ENCODE measurements at places on chromosomes 4 and X.

DNA sequence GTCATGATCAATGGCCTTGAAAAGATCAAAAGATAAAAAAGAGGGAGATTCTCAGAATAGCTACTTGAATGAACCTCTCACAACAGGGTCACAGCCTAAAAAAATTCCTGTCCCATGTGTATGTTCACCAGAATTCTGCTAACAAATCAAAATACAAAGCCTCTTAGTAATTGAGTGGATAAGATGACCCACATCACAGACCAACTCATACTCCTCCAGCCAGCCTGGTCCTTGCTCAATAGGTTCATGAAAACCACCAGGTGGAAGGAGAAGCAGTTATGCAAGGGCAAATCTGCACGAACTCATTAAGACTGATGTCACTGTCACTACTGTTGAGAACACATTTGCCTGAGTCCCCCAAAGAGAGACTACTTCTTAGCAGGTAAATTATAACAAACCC is 21.5 kb downstream of the WDFY3 start:
- no peak for DNase-seq

DNA sequence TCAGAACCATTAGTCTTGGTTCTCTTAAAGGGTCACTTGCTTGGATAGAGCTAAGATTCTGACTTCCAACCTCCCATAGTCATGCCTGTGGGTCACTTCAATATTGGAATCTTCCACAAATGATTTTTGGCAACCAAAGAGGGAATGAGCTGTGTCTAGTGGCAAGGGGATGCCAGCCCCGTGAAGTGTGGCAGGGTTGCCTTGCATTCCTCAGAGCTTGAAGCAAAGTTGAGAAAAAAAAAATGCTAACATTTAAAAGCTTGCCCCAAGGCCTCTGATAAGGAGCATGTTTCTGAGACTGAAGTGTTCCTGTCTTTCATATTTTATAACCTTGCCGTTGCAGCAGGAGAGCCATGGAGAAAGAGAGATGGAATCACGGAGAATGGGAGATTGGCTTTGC is 120.2 kb downstream of the PAPSS1 start:
- DNase-seq: no peak

DNA sequence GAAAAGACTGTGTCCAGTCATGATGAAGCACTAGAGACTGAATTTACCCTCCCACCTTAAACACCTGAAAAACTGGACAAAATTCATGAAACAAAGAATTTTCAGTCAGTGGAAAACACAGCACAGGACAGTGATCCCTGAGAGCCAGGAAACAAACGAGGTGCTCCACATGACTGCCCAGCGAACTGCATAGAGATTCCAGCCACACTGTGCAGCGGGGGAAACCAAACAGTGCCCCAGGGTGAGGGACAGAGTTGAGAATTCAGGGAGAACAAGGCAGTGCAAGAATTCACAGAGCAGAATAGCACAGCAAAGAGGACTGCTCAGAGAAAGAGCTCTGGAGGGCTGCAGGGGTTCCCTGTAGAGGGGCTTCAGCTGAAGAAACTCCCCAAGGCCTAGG is 55.5 kb upstream of the SEC24B start:
- no peak for DNase-seq

DNA sequence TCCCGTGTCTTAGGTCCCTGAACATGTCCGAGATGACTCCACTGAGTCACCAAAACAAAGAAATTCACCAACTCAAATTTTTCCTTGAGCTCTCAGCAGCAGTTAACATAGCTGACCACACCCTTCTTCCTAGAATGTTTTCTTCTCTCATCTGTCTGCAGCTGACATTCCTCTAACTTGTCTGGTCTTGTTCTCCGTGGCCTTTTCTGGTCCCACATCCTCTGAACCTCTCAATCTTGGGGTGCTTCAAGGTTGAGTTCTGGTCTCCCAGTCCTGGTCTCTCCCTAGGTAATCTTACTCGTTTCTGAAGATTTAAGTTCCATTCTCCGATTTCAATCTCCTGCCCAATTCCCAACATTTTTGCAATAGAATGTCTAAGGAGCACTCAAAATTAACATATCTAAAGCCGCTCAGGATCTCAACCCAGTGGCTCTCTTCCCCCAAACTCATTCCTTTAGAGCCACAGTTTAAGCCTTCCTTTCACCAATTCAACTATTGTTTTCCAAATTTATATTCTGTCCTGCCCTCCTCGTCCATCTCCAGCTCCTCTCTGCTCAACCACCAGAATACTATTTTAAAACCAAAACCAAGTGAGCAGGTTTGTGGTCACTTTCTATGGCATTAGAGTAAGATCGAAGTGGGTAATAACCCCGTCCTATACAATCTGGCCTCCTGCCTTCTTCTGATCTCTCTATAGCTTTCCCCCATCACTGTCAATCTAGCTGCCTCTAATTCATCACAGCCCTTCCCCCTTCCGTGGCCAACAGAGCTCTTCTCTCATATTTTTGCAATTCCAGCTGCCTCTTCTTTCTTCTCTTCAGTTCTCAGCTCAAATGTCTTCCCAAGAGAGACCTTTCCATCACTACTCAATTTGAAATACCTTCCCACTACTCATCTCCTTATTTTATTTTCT is 1.2 kb downstream of the TRIML2 start:
- DNase-seq: no peak

GRCh38 chr4:47598320-47598719 is 113.2 kb downstream of the ATP10D start:
- no peak for DNase-seq

GRCh38 chr4:184282895-184283654 is 65.4 kb upstream of the ENPP6 start:
- peak; percentile 12 for DNase-seq

- DNase-seq: no peak
These were observed 81.8 kb upstream of the EFNB1 start for GRCh38 chrX:68746988-68747387.

DNA sequence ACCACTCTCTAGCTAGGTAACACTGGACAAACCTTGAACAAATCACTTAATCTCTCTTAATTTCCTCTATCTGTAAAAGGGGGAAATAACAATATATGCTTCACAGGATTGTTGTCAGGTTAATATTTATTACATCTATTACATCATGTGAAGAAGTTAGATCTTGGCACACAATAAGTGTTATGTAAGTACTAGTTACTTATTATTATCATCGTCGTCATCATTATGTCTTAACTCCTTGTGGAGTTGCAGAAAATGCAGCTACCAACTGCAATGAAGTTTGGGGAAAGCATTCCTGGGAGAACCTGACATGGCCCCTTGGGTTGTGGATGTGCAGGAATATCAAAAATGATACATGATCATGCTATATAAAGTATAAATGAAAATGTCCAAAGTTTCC is 4.8 kb upstream of the JCHAIN start:
- no peak for DNase-seq

DNA sequence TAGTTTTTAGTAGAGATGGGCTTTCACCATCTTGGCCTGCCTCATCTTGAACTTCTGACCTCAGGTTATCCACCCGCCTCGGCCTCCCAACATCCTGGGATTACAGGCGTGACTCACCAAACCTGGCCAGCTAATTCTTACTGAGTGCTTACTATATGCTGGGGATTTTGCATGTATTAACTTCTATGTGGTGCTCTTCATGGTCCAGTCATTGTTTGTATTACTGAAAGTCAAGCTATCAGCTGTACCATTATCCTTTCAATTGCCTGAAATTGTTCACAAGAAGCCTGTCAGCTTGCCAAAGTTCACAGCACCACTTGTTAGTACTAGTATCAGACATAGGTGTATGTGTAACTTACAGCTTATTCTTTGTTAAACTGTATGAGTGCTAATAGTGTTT is 1272.1 kb downstream of the ARAP2 start:
- no peak for DNase-seq

GRCh38 chr4:44961001-44961755 is 234.8 kb upstream of the GNPDA2 start:
- no peak for DNase-seq

GRCh38 chr4:76305971-76306881 is at the start of gene STBD1:
STBD1 (plus strand) TSS chr4:76306733; CDS start chr4:76306770, 37 bp downstream.
- peak; percentile 14 for DNase-seq

DNA sequence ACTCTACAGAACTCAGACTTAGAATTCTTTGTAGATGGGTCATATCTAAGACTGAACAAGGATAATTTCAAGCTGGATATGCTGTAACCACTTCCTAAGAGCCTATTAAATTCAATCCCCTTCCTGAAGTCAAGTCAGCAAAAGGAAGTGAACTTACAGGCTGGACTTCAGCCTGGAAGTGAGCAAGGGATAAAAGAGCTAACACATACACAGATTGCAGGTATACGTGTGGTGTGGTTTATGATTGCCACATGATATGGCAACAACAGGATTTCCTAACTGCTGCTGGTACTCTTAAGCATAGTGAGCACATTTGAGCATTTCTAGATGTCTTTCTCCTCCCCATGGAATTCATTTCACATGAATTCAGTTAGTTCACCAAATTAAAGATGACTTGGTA is 38.2 kb upstream of the UXT start:
- no peak for DNase-seq

DNA sequence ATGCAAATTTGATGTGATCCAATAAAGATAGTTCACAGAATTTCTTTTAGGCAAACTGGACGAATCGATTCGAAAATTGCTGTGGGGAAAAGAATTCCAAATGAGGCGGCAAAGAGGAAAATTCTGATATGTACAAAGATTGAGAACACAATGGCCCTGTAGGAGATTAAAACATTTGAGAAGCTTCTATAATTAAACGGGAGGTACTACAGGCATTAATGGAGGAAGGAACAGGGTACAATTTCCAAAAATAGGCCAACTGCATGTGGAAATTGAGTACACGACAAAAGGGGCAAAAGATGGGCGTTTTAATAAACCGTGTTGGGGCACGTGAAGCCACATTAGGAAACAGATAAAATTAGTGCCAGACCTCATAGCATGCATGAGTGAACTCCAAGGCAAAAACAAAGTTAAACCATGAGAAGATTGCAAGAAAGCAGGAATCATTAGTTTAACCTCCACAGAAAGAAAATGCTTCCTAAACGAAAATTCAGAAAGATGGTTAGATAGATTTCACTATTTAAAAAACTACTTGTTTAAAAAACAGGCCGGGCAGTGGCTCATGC is 68.4 kb downstream of the DHRSX start:
- no peak for DNase-seq

- no peak for DNase-seq
These were observed 340.2 kb downstream of the GASK1B start for GRCh38 chr4:157832596-157832995.

DNA sequence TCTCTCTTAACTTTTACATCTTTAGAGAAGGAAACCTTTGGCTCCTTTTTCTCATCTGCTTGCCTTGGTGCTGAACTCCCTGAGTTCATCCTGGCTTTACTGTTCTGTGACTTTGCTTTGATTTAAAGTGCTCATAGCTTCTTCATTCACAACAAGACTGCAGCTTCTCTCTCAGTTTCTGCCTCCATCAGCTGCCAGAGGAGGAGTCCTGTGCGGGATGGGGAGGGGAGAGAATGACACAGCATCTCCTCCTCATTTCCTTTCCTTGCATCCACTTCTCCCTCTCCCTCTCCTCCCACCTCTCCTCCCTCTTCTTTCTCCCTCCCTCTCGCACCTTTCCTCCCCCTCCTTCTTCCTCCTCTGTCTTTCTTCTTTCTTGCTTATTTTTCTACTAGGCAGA is 42.0 kb downstream of the CBLL2 start:
- no peak for DNase-seq

Data from NCI-H1417 treated with DMSO at 0.1 percent for 48 hours (cell line).